SK-N-DZ (cell line): ENCODE measurements at places on chromosomes 7 and 10.

GRCh38 chr10:68153473-68154210 is 44.4 kb downstream of the MYPN start:
- DNase-seq, result peak; percentile 27

DNA sequence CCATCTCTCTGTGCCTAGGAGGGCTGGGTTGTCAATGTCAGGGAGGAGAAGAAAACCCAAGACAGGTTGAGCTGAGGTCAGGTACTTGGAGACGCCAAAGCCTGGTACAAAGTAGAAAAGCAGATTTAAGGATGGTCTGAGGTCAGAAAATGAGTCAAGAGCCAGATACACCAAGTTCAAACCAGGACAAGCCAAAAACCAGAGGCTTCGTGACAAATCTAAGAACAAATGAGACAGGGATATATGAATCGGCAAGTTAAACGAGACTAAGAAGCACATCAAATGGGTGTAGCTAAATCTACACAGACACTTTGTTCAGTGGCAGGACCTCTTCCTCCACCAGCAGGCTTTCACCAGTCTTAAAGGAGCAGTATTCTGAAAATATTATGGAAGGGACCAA is 34.2 kb downstream of the C7orf33 start:
- no peak for DNase-seq

GRCh38 chr10:61903221-61903927 is 1.9 kb downstream of the ARID5B start:
- no peak for DNase-seq

DNA sequence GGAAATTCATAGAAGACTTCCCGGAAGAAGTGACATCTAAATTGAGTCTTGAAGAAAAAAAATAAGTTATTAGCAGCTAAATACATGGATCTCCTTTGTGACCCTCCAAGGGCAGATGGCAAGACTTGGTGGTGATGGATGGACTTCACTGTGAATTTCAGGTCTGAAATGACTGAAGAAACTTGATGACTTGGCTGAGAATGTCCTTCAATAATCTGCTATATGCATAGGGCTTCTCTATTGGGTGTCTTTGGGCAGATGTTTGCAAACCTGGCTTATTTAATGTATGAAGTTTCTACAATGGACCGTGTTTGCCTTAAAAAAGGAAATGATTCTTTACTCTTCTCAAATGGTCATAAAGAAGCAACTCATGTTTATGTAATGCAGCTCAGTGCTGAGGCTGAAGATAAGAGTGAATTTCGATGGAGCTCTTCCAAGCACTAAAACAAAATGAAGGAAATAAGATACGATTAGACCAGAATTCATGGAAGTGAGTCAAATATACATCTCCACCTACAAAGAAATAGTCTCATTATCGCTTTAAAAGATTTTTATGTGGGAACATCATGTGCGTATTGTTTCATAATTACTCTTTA is 116.6 kb upstream of the WDR11 start:
- no peak for DNase-seq

DNA sequence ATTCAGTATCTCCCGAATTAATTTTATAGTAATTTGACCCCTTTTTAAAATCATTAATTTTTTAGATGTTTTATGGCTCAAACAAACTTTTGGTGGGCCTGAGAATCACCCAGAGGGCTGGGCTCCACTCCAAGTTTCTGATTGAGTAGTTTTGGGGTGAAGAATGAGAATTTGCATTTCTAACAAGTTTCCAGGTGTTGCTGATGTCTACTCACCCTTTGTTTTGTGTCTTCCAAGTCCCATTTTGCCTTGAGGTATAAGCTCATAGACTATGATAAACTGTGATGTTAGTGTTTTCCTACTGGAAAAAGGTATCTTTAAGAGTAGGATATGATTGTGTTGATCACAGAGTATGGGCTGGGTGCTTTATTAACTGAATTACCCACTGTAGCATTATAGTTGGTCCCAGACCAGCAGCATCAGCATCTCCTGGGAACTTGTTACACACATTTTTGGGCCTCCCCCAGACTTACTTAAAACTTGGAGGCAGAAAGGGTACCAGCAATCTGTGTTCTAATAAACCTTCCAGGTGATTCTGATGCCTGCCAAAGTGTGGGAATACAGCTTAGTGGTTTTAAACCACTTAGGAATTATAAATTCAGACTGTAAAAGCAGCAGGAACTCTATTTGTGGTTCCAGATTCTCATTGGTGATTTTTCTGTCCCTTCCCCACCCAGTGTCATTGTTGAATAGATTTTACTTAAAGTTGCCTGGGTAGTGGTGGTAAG is 19.1 kb downstream of the ZNRF2 start:
- no peak for DNase-seq

DNA sequence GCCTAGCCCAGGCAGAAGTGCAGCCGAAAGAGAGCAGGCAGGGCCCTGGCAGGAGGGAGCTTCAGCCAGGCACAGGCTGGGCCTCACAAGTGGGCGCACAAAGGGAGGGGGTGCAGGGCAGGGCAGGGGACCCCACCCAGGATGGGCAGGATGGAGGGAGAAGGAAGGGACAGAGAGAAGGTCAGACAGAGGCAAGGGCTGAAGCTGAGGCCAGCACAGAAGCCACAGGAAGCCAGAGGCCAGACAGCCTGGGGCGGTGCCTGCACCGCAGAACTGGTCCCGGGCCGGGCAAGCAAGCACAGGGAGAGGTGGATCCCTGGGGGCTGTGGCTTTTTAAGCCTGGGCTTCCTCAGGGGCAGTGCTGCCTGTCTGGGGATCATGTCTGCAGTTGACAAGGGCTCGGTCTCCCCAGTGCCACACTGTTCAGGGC is 16.7 kb downstream of the NOS3 start:
- DNase-seq, result no peak

DNA sequence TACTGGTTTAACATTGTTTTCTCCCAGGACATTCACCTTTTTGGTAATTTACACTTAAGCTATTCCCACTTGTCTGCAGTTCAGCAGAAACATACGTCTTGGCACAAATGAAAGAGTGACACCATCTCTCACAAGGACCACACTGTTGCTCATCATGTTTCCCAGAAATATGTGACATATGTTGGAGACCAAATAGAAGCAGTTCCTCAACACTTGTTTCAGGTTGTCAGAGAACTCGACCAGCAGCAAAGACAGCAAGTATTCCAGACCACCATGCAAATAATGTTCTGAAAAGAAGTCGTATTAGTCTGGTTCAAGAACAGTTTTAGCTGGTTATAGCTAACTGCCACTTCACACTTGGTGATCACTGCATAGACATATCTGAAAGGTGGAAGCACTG is 81.3 kb upstream of the KLF6 start:
- DNase-seq, result no peak

GRCh38 chr7:28847681-28848080 is 110.4 kb downstream of the TRIL start:
- no peak for DNase-seq

DNA sequence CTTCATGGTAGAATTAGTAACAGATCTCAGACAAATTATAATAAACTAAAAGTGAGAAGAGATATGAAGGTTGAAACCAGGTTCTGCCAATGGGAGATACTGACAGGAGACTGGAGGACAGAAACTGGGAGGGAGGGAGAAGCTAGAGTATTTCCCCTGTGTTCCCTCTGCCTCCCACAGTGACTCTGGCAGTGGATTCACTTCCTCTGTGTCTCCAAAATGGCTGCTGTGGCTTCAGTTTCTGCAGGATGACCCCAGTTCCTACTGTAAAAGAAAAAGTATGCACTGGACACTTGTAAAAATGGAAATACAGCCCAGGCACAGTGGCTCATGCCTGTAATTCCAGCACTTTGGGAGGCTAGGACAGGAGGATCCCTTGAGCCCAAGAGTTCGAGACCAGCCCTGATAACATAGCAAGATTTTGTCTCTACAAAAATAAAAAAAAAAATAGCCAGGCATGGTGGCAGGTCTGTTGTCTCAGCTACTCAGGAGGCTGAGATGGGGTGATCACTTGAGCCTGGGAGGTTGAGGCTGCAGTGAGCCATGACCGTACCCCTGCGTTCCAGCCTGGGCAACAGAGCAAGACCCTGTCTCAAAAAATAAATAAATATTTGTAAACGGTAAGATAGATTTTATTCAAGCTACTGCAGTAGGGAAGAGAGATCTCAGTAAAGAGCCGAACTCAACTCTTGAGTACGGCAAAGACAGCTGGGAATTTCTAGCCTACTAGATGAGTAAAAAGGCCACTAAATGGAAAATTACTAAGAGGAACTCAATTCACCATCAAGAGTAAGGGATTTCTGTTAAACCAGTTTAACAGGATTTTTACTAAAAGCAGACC is 156.6 kb upstream of the TRIM24 start:
- no peak for DNase-seq

DNA sequence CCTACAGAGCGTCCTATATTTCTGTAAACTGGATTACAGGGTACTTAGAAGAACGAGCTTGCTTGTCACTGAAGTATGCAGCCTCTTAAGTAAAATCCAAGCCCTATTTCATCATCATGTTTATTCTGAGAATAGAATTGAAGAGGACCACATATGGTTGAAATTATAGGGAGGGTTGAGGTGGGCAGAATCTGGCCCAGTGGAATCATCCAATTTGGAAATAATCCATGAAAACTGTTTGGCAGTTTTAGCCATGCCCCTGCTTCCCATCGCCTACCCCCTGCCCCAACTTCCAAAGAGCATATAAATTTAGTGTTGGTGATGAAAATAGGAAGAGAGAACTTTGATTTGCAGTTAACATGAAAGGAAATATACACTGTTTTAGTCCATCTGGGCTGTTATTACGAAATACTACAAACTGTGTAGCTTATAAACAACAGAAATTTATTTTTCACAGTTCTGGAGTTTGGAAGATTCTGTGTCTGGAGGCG is 150.4 kb downstream of the PRKG1 start:
- no peak for DNase-seq

DNA sequence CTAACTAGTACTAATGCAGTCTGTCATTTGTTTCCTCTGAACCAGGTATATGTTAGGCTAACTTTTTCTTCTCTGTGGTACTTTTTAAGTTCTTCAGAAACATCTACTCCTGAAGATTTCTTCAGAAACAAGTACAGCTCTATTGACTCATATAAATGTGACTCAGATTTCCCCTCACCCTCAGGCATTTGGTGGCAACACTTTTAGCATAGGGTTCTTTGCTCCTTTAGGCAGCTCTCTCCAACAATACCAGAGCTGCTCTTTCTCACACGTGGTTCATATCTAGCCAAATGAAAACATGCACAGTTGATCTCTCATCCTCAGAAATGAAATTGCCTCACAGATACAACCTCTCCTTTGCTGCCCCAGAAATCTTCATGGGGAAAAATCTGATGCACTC is 939.8 kb downstream of the SORCS1 start:
- DNase-seq, result no peak

- no peak for DNase-seq
Measured at GRCh38 chr7:66119245-66119850, 4.7 kb downstream of the CRCP start.

- DNase-seq, result no peak
Measured at GRCh38 chr7:2040893-2041270, 191.9 kb downstream of the MAD1L1 start.

DNA sequence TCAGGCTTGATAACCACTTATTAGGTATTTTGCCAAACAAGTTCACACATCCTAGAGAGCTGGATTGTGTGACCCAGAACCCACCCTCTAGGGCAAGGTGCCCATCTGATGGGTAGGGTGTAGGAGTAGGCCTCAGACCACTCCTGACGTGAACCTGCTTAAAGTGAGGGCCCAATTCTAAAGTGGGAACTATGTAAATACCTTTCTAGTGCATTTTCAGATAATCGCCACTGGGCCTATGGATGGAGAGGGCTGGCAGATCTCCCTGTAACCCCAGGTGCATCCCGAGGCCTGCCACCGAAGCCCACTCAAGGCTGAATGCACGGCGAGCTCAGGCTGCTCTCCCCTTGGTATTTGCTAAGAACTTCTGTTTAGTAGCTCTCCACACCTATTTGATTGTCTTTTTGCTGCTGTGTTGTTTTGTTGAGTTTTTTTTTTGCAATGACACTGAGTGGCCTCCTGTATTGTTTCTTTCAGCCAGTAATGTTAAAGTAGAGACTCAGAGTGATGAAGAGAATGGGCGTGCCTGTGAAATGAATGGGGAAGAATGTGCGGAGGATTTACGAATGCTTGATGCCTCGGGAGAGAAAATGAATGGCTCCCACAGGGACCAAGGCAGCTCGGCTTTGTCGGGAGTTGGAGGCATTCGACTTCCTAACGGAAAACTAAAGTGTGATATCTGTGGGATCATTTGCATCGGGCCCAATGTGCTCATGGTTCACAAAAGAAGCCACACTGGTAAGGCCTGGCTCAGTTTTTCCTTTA is 71.7 kb downstream of the IKZF1 start:
- DNase-seq, result no peak

DNA sequence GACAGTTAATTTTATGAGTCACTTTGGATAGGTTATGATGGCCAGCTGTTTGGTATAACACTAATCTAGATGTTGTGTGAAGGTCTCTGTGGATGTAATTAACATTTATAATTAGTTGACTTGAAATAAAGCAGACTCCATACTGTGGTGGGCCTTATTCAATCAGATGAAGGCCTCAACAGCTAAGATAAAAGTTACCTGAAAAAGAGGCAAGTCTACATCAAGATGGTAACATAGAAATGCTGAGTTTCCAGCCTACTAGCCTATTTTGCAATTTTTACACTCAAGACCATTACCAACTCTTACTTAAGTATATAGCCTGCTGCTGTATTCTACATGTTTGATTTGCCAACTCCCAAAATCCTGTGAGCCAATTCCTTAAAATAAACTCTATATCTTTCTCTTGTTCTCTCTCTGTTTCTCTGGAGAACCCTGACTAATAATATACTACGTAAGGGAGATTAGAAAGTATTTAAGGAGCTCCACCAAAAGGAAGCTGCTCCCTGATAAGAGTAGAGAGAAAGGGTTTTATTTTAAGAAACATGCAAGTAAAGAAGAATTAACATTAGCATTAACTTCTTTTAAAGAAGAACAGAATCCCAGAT is 42.7 kb downstream of the ZNF438 start:
- DNase-seq, result peak; percentile 15
